ENCODE measurements at places on chromosomes 7 and 10.

DNA sequence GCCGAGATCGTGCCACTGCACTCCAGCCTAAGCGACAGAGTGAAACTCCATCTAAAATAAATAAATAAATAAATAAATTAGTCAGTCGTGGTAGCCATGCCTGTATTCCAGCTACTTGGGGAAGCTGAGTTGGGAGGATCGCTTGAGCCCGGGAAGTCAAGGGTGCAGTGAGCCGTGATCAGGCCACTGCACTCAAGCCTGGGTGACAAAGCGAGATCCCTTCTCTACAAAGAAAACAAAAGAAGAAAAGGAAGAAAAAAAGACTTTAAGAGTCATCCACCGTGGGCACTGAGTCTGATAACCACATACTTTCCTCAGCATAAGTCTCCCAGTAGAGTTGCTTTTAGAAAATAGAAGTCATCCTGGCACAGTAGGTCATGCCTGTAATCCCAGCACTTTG is 2.6 kb downstream of the TMEM254 start:
- DNase-seq = no peak

DNA sequence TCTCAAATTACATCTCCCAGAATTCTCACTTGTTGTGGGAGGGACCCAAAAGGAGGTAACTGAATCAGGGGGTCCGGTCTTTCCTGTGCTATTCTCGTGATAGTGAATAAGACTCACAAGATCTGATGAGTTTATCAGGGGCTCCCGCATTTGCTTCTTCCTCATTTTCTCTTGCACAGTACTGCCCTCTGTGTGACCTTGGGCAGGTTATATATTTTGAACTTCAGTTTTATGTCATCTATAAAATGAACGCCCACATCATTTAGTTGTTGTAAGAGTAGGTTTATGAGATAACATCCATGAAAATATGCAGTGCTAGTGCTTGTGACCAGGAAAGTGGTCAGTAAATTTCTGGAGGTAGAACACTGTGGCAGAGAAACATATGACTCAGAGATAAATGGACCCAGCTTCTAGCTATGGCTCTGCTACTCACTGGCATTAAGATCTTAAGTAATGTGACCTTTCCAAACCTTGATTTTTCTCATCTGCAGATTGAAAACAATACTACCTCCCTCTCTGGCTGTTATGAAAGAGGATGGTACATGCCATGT is 44.3 kb downstream of the SCRN1 start:
- DNase-seq = no peak

DNA sequence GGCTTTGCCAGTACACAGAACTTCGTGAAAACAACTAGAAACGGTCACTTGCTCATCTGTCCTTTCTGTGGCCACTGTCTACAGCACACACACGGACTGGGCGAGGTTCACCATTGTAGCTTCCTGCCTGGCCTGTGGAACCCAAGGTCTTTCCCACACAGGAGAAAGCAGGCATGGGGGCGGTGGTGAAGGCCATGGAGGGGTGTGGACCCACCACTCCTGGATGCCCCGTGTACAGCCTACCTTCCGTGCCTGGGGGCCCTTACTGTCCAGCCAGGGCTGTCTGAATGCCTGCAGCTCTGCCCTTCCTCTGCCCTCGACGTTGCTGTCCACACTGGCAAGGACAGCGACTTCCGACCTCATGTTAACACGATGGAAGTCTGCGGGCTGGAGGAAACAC is 108.8 kb downstream of the PRPF18 start:
- DNase-seq = no peak

- DNase-seq = no peak
Observed at GRCh38 chr10:69655868-69656555, 26.0 kb downstream of the FAM241B start.

- DNase-seq = no peak
Observed at GRCh38 chr7:22896917-22897316, 74.3 kb upstream of the TOMM7 start.

DNA sequence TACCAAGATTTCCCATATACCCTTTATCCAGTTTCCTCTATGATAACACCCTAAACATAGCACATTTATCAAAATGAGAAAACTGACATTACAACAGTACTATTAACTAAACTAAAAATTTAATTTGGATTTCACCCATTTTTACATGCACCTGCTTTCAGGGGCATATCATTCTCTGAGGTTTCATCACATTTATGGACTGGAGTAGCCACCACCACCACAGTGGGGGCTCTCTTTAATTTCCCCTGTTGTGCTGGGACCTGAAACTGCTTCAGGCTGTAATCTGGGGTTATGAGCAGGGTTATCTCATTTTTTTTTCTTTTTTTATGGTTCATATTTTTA is 637.9 kb upstream of the DPP6 start:
- DNase-seq = no peak

DNA sequence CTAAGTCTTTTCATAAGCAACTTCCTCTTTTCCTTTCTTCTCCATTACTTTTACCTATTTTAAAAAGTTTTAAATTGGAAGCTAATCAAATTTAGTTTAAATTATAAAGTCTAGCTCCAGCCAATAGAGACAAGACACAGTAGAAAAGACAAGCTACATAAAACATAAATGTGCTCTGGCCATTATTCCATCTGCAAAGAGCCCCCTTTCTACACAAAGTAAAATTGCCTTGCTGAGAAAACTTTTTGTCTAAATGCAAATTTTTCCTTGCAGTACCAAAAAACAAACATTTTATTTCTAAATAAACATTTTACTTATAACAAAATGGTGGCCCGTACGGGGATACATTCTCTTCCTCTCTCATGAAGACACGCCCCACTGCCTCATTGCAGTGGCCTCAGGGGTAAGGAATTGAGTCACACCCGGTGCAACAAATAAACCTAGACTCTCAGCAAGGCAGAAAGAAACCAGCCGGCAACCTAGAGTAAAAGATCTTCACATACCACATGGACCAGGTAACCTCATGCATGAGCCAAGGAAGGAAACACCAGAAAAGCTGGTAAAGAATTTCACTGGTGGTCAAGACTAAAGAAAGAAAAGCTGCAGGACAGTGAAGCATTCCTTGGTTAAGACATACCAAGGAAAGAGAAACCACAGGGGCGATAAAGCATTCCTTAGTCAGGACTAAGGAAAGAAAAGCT is 71.6 kb upstream of the ZNF746 start:
- DNase-seq = no peak

DNA sequence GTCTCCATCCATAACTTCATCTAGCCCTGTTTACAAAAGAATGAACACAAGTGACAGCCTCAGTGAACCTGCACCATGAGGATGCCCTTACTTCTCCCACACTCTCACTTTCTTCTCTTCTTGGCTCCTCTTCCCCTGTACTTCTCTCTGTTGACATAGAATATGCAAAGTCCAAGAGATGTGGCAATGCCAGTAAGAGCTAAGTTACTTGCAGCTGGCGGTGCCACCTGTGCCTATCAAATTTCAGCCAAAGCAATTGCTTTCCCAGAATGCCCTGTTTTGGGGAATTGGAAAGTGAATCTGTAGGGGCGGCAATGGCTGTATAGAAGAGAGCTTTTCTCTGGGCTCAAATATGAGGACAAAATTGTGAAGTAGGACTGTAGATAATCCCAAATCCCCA is 557.8 kb downstream of the AUTS2 start:
- no peak for DNase-seq

DNA sequence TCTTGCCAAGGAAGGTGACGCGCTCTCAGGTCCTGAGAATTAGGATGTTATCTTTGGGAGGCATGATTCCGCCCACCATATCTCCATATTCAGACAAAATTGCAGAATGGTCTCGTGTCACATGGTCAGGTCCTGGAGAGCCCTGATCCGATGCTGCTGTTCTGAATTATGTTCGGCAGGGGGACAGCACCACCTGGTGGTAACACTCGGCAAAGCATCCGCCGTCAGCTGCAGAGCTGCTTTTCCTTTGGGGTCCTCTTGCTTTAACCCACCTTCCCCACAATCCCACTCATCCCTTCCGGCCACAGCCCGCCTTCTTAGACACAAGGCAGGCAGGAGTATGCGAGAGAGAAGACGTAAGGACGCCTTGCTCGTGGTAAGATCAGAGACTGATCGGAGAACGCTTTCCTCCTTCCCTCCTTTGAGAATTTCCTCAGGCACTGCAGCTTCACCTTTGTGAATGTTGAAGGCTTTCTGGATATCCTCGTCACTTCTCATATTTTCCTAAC is 327.8 kb upstream of the C7orf33 start:
- no peak for DNase-seq

- DNase-seq = no peak
Observed at GRCh38 chr10:43186150-43186549, 47.9 kb downstream of the CSGALNACT2 start.

GRCh38 chr10:67599597-67599996 is 96.4 kb downstream of the CTNNA3 start:
- DNase-seq = no peak

DNA sequence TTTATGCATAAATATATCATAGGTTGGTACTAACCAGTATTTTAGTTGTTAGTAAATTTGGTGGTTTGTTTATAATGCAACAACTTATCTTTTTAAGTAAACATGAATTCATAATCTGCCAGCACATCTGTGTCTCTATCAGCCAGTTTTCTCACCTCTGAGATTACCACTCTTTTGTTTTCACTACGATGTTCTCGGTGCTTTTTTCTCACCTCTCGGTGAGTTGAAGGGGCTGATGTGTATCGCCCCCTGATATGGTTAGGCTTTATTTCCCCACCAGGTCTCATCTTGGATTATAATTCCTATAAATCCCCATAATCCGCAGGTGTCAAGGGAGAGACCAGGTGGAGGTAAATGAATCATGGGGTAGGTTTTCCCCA is 114.1 kb downstream of the CAMK1D start:
- DNase-seq = no peak

All from skeletal muscle cell (primary cell).